ENCODE measurements at places on chromosomes 1 and 21.

DNA sequence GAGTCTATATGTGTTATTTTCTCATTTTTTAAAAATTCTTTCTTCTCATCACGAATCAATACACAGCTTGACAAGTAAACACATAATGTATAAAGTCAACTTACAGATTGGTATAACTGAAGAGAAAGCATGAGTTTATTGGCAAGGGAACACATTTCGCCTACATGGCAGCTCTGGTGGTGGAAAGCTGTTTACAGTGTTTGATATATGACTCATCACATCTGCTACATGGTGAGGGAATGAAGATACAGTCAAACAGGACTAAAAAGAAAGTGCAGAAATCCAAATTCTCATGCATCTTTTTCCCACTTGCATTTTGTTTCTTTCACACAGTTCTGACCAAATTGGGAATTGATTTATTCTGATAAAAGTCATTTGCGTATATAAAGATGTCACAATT, 122.2 kb upstream of the ADGRL4 start:
- no peak for DNase-seq

- no peak for DNase-seq
Measured at GRCh38 chr1:64203420-64203819, at the start of gene UBE2U. TSS of gene UBE2U (plus strand) at chr1:64203623. CDS start at chr1:64204051, 428 bp downstream.

DNA sequence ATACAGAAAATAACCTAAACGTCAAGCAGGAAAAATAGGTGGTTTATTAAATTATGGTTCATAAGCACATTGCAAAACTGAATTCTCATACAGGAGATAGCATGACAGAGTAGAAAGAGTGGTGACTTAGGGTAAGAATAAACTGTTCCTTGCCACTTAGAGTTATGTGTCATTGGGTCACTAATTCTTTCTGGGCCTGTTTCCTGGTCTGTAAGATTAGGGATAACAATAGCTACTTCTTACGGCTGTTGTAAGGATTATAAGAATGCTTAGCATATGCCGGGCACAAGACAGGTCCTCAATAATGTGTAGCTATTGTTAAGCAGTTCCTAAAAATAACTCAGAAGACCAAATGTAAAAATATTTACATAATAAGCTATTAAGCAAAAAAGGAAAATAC, 24.2 kb downstream of the SNRNP40 start:
- no peak for DNase-seq

GRCh38 chr1:229027158-229027557, 243.8 kb upstream of the RAB4A start:
- DNase-seq = no peak

DNA sequence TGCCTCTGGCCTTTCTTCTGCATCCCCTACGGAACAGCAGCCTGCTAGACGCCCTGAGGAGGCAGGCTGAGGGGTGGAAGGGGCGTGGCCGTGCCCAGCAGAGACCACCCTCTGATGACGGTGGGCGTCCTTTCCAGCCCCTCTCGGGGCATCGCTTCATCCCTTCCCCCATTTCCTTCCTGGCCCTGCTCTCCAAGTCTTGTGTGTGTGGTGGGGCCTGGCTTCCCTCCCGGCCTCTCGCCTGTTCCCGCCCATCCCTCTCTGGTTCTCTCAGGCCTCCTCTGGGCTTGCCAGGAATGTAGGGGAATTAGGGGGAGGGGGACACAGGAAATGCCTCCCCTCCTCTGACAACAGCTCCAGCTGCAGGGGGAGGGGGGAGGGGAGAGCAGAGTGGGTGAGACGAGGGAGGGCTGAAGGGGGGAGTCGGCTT, 51.1 kb downstream of the SKI start:
- DNase-seq = no peak

DNA sequence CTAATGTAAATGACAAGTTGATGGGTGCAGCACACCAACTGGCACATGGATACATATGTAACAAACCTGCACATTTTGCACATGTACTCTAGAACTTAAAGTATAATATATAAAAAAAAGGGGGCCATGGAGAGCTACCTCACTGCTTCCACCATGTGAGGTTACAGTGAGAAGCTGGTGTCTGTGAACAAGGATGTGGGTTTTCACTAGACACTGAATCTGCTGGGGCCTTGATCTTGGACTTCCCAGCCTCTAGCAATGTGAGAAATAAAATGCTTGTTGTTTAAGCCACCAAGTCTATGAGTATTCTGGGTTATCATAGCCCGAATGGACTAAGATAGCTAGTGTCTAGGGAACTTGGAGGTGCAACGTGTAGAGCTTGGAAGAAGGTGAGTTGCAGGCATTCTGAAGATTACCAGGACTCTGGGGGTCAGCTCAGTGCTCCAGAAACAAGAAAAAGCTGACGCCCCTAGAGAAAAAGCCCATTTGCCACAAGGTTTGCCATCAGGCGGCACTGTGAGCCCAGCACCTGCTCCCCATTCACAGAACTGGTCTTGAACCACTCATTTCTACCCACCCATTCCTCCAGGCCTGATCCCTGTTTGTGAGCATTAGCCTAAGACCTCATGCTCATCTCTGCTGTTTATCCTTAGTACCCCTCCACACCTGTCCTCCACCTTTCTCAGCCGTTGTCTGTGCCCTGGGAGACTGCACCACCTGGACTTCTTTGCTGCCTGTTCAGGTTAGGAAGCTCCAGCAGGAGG, 15.1 kb upstream of the FYB2 start:
- DNase-seq = no peak

- no peak for DNase-seq
Measured at GRCh38 chr1:53617382-53617781, 121.6 kb downstream of the GLIS1 start.

- no peak for DNase-seq
Measured at GRCh38 chr1:25695090-25695770, 78.6 kb downstream of the MAN1C1 start.

DNA sequence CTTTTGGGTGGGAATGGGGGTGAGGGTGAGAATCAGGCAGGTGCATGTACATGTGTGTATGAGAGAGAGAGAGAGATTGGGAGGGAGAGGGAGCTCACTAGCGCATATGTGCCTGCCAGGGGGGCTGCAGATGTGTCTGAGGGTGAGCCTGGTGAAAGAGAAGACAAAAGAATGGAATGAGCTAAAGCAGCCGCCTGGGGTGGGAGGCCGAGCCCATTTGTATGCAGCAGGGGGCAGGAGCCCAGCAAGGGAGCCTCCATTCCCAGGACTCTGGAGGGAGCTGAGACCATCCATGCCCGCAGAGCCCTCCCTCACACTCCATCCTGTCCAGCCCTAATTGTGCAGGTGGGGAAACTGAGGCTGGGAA, 95.0 kb downstream of the EPHB2 start:
- no peak for DNase-seq

DNA sequence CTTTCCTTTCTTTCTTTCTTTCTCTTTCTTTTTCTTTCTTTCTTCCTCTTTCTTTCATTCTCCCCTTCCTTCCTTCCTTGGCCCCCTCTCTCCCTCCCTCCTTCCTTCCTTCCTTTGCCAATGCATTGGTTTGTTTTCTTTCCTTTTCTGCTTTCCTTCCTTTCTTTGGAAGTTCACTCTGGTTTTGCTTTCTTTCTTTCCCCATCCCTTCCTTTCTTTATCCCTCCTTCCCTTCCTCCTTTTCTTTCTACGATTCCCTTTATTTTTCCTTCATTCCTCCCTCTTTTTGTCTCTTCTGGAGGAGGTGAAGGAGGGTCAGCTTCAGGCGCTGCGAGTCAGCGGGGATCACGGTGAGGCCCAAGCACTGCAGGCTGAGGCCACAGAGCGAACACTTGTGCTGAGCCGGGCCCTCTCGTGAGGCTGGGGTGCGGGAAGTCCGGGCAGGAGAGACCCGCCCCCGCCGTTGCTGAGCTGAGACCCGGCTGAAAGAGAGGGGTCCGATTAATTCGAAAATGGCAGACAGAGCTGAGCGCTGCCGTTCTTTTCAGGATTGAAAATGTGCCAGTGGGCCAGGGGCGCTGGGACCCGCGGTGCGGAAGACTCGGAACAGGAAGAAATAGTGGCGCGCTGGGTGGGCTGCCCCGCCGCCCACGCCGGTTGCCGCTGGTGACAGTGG, 1.5 kb downstream of the SIM2 start:
- no peak for DNase-seq

DNA sequence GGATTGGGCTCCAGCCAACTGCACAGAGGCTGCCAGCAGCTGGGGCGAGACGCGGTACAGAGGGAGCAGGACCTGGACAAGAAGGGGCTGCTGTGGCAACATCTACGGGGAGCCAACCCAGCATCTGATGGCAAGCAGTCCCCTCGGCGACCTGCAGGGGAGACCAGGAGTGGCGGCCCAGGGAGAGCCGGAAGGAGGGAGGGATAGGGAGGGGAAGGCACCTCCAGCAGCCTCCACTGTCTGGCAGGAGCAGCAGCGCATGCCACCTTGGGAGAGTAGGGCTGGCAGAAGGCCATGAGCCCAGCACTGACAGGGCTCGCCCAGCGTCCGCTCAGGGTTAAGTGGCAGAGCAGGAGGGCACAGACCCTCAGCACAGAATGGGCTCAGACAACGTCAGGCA, 17.3 kb downstream of the CHD5 start:
- no peak for DNase-seq

DNA sequence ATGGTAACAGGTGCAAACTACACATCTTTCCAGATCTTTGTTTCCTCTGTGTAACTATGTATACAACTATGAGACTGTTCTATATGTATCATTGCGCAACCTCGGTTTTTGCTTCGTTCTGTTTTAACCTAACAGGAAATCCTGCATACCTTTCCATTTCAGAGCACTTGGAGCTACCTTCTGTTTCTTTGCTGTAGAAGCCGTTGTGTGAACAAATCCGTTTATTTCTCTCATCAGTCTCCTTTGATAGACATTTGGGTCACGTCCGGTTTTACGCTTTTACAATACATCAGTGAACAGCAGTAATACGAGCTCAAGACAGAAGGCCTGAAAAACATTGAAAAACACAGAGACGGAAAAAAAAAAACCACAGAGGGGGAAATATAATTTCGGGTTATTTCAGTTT, 10.5 kb downstream of the ATP5IF1 start:
- DNase-seq = peak; percentile 89

DNA sequence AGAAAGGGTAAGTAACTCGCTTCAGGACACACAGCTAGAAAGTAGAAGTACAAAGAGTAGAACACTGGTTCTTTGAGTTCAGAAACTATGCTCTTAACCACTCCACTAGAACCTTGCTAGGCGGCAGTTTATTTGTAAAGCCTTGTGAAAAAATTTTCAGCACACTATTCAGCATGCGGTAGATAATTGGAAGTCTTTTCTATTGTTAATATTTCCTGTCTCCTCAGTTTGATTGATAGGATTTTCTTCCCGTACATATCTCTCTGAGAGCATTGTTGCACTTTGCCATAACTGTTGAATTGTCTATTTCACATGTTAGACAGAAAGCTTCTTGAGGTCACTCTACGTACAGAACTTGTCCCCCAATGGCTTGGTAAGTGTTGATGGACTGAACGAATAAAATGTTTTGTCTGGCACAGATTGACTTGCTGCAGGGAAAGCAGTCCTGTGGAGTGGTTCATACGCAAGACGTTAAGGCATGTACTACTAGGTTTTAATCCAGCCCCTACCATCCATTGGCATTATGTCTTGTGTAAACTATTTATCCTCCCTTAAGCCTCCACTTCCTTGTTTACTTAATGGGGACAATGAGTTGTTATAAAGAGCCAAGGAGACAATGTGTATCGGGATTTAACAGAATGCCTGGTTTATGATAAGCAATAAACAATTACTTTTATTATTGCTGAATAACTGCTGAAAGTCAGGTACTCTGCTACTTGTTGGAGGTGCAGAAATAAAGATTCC, 35.8 kb downstream of the C1orf21 start:
- no peak for DNase-seq

DNA sequence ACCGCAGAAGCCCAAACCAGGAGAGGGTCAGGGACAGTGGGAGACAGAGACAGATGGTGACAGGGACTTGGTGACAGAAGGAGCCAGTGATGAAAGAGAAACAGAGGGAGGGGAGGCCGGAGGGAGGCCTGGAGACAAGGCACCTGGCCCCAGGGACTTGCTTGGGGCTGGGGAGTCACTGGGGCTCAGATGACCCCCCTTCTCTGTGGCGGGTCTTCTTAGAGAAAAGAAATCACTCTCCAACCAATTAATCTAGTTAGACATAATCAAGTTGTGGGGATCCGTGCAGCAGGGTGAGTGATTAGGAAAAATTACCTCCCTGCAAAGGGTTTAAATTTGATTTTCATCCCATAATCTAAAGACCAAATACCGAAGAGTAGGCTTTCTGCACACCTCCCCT, 519.8 kb downstream of the PTPRU start:
- DNase-seq = no peak

- DNase-seq = no peak
Measured at GRCh38 chr1:170687621-170688020, 23.7 kb downstream of the PRRX1 start.

- no peak for DNase-seq
Measured at GRCh38 chr1:104807590-104807989, 1057.9 kb downstream of the AMY1C start.

- no peak for DNase-seq
Measured at GRCh38 chr1:91059157-91059556, 37.3 kb upstream of the ZNF644 start.

DNA sequence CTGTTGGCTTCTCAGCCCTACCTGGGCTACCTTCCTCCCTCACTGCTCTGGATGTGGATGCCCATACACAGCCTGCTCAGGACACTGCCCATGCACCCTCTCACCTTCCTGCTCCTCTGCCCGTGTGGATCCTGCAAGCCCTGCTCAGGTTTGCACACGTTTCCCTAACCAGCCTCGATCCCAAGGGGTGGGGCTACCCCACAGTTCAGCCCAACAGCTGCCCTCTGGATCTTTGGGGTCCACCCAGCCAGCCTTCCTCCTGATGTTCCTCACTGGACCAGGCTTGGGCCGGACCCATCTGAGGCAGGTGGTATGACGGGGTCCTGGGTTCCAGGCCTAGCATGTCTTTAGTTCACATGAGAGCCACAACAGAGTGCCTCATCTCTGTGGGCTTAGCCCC, 4.7 kb downstream of the TMEM54 start:
- no peak for DNase-seq

DNA sequence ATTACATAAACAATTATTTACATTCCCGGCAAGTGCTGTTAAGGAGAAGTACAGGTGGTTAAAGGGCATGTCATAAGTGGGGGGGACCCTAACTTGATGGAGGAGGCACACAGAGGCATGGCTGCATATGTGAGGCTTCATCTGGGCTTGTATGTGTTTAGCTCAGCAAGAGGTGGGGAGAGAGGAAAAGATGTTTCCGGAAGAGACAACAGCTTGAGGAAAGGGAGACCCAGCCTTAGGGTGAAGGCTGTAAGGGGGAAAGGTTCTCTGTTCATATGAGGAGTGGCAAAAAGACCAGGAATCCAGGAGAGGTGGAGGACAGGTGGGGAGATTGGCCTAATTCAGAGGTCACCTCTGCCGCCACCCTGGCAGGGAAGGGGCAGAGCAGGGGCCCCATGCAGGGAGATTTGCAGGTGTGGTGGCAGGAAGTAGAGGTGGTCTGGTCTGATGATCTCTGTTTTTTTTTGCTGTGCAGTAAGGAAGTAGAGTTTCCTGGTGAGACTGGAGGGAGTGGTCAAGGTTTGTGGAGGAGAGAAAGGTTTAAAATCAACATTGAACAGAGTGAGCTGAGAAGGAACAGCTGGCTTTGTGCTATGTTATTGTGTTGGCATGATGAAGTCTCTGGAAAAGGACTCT, 9.0 kb downstream of the TRAF5 start:
- DNase-seq = peak; percentile 54

Data from NAMALWA (cell line).